CD4-positive, alpha-beta T cell treated with Interferon alpha-2 for 1 hour (primary cell): ENCODE measurements at places on chromosomes 1 and 21.

- no peak for DNase-seq
Measured at GRCh38 chr1:34898330-34898761, 31.1 kb downstream of the DLGAP3 start.

GRCh38 chr1:226660410-226661182, 78.5 kb downstream of the ITPKB start:
- no peak for DNase-seq

DNA sequence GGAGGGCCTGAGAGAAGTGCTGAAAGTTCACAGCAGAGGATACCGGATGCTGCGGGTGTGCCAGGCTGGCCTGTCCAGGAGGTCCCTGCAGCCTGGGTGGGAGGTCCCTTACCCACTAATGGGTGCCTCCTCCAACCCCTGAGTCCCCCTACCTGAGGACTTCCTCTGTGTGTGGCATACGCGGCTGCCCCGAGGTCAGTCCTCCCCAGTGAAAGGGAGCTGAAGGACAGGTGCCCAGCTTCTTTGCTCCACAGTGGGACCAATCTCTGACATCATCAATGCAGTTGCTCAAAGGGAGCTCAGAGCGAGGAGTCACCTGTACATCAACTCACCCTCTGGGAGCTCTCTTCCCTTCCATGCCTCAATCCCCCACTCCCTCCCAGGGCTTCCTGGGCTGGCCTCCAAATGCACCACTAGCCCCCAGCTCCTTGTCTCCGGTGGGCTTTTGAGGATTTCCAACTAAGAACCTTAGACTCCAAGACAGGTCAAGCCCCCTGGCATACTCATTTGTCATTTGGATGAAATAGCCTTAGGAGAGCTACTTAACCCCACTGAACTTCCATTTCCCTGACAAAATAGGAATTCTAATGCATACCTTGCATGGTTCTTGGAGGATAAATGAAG, 53.9 kb downstream of the PDE9A start:
- DNase-seq = no peak

GRCh38 chr1:68633141-68633919, 136.4 kb upstream of the DEPDC1 start:
- no peak for DNase-seq

- no peak for DNase-seq
Measured at GRCh38 chr1:34746101-34746500, 8.7 kb upstream of the GJB5 start.
